Osteoblast (primary cell): ENCODE measurements at places on chromosomes 5 and 9. TPM values are rescaled to one million over a fixed set of nuclear protein-coding genes. Genes with fewer than 3 reads are reported as not detected.

GRCh38 chr5:72599065-72599433, 91.8 kb upstream of the ZNF366 start:
- no peaks in the 10 kb centered on the region for H3K36me3 ChIP-seq
- peak overlapping the region; percentile 99 for H3K27ac ChIP-seq
- H3K27me3 ChIP-seq: no peaks in the 10 kb centered on the region
- no peak for DNase-seq
- no peak overlapping the region for H3K4me3 ChIP-seq
- H3K4me1 ChIP-seq: peaks cover 52% of the 10 kb centered on the region

Gene RNF130
- 25.0 and 28.6 TPM in 2 replicates for total RNA-seq

Gene CCDC192
- not detected in 2 replicates for total RNA-seq

- H3K27ac ChIP-seq: no peak overlapping the region
- no peaks in the 10 kb centered on the region for H3K4me1 ChIP-seq
- DNase-seq: no peak
- H3K36me3 ChIP-seq: no peaks in the 10 kb centered on the region
These were observed 125.3 kb upstream of the IRX4 start for GRCh38 chr5:2007878-2008501.

Gene RHOBTB3
- total RNA-seq: 314 and 349 TPM in 2 replicates

DNA sequence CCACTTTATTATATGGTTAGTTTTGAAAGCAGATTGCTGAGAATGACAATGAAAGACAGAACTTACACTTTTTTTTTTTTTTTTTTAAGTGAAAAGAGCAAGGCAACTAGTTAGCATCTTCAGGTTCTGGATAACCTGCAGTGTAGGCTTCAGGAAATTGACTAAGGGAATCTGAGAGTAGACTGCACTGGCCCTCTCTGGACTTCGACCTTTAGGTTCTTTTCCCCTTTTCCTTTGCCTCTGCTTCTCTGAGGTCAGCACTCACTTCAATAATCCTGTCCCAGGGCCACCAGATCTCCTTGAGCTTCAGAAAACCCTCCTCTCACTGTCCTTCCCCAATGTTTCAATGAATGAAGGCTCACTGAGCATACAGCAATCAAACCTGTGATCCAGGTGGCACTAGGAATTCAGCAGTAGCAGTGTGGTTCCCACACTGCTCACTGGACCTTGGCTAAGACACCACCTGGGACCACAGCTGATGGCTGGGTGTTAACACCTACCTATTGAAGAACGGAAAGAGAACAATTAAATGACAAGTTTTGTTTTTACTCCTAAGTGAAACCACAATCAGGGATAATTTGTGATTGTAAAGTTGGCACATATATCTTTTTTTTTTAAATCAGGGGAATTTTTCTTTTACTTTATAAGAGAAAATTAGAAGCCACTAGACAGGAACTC, 85.8 kb upstream of the IL6ST start:
- H3K4me1 ChIP-seq: peaks cover 10% of the 10 kb centered on the region
- no peak for DNase-seq
- no peak overlapping the region for H3K4me3 ChIP-seq
- H3K36me3 ChIP-seq: no peaks in the 10 kb centered on the region
- H3K27me3 ChIP-seq: no peaks in the 10 kb centered on the region

Gene HMGCR
- 144 and 150 TPM in 2 replicates for total RNA-seq

DNA sequence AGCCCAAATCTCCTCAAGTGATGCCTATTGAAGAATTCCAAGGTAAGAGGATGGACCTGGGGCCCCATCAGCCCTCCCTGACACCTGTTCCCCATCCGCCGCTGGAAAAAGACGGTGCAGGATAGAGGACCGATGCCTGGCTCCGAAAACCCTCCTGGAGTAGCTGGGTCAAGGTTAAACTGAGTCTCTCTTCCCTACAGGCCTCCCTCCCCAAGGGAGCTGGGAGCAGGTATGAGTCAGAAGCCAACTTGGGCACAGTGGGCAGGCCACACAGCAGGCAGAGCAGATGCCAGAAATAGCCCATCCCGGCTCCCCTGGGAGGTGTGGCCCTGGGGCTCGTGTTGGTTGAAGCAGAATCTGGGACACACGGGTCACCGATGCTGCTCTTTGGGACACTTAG, 75.6 kb downstream of the NTNG2 start:
- H3K27ac ChIP-seq: no peak overlapping the region
- H3K36me3 ChIP-seq: no peaks in the 10 kb centered on the region
- DNase-seq: peak; percentile 87
- H3K4me1 ChIP-seq: peaks cover 5% of the 10 kb centered on the region
- H3K27me3 ChIP-seq: peaks cover 47% of the 10 kb centered on the region
- H3K4me3 ChIP-seq: no peak overlapping the region

DNA sequence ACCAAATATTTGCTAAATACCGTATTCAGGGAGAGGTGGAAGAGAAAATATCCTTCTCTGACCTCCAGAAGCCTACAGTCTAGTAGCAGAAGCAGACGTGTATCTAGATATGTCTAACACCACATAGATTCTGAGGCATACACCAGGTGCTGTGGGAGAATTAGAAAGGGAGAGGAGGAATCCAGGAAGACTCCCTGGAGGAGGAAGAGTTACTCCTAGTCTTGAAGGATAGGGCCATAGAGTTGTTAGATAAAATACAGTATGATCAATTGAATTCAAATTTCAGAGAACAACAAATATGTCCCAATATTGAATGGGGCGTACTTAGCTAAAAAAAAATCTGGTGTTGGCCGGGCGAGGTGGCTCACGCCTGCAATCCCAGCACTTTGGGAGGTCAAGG, 58.7 kb downstream of the TMOD1 start:
- no peak for DNase-seq
- H3K4me1 ChIP-seq: peaks cover under 1% of the 10 kb centered on the region
- H3K4me3 ChIP-seq: no peak overlapping the region
- H3K27me3 ChIP-seq: peaks cover 21% of the 10 kb centered on the region

DNA sequence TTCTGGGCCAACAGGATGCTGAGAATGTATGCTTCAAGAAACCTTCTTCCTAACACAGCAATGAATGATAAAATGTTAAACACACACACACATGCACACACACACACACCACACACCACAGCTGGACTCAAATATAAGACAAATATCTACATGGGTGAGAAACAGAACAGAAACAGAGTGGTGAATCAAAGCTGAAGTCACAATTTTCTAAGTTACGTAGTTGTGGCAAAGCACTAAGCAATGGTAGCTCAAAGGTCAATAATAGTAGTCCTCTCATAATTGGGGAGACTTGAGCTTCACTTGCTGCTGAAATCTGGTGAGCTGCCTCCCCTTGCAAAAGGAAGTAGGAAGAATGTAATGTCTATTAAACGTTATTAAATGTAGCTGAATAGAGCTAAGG, 33.7 kb upstream of the ITGA1 start:
- no peaks in the 10 kb centered on the region for H3K27me3 ChIP-seq
- H3K4me1 ChIP-seq: peaks cover under 1% of the 10 kb centered on the region
- no peaks in the 10 kb centered on the region for H3K36me3 ChIP-seq
- H3K4me3 ChIP-seq: no peak overlapping the region
- DNase-seq: no peak

GRCh38 chr9:128275198-128276007, at the start of gene GOLGA2:
GOLGA2 (minus strand) TSS chr9:128276007; CDS start chr9:128275976, 31 bp downstream.
- H3K27ac ChIP-seq: peak within 1 kb of the TSS; percentile 88
- H3K4me1 ChIP-seq: peaks cover 22% of the 10 kb centered on the region
- peaks cover 32% of the 10 kb centered on the region for H3K36me3 ChIP-seq
- DNase-seq: peak; percentile 95
- no peaks in the 10 kb centered on the region for H3K27me3 ChIP-seq
